ENCODE measurements at places on chromosomes 1 and 21.

DNA sequence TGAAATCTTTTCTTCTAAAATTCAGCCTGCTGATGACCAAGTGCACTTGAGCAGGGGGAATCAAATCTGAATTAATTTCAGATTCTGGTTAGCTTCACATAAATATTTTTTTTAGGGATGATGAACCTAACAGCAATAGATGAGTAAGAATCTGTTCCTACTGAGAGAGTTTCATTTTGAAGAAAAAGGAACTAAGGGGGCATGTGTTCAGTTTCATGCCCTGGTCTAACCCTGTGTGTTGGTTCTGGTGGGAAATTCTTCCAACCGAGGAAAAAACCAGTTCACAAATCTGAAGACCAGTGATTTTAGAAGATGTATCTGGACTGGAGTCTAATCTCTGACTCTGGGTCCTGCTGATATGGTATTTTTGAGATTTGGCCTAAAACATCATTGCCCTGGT is 13.7 kb downstream of the SELL start:
- no peak for DNase-seq

DNA sequence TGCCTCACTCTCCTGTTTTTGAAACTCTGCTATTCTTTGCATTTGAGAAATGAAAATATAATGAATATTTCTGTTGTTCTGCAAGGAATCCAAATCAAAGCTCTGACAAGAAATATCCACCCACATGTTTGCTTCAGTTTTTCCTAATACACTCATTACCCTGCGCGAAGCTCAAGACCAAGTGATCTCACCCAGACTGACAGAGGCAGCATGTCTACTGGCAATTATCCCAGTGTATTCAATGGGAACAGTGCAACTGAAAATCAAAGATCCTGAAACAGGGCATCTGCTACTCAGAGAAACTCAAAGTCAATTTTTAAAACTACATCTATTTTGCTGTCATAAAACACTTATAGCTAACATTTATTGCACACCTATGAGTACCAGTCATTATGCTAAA is 321.0 kb upstream of the LRRC7 start:
- no peak for DNase-seq

DNA sequence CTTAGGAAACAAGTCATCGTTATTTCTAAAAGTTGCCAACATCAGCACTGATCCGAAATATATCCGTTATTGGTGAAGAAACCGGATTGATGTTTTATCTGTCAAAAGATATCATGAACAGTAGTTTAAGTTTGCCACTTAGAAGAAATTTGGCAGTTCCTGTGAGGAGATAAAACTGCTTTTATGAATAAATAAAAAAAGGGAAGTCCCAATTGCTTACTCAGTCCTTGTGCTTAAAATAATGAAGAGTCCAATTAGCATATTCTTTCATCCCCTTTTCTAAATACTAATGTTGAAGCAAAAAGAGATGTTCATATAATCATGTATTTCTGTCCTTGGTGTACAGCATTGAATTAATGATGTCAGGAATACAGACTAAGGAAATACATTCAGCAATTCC is 164.6 kb downstream of the NCAM2 start:
- DNase-seq = no peak

- DNase-seq = no peak
Measured at GRCh38 chr1:180652792-180653191, 21.0 kb downstream of the XPR1 start.

GRCh38 chr1:164735315-164736052 is 176.5 kb downstream of the PBX1 start:
- DNase-seq = no peak

- no peak for DNase-seq
Measured at GRCh38 chr1:18807334-18808063, 52.0 kb downstream of the TAS1R2 start.

DNA sequence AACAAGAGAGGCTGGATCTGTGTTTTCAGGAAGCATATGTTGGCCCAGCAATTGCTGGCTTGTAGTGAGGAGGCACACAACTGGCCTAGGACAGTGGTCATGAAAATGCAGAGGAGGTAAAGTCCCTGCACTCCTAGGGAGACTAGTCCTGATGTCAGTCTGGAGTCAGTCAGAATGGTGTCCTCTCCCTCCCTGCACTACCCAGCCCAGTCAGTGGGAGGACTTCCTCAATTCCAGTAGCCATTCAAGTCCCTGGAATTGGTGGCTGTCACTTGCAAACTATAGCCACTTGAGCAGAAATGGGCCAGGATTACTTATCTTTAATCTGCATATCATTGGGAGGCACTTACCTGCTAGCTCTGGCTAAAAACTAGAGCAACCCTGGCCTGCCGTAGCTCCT is 18.6 kb downstream of the NDUFS5 start:
- DNase-seq = no peak

- DNase-seq = no peak
Measured at GRCh38 chr1:221175249-221175648, 296.0 kb downstream of the HLX start.
